BJ (cell line): ENCODE measurements at places on chromosomes 16 and 17.
A peak's percentile ranks its signal among the peaks of the same experiment; 100 is the strongest.

GRCh38 chr17:28317966-28318758 lies 838 bp upstream of the TMEM97 start:
- no peak for DNase-seq

GRCh38 chr16:72214821-72215220 lies 42.9 kb upstream of the PMFBP1 start:
- DNase-seq = no peak

DNA sequence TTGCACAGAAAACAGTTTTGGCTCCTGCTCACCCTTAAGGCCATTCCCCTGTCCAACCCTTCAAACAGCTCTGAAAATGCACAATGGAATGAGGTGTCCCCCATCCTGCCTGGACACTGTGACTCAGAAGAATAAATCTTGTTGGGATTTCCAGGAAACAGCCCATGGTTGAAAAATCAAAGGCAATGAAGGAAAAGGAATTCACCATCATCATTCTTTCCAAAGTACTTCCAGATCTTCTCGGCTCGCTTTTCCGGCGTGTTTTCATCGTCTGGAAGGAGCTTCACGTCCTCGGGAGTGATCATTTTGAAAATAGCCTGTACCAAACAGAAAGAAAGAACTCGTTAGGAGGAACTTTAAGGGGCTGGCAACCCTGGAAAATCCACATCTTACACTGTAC lies 4.3 kb downstream of the RCVRN start:
- no peak for DNase-seq

DNA sequence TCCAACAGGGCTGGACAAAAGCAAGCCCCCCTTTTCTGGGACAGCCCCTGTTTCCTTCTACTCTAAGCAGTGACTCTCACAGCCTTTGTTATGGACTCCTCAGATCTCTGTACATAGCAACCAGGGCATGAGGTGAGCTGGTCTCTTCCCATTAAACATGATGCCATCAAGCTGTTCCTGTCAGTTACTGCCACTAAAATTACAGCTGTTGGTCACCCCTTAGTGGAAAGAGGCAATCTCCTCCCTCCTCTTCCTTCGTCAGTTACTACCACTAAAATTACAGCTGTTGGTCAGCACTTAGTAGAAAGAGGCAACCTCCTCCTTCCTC lies 95.2 kb upstream of the SMIM36 start:
- no peak for DNase-seq

- no peak for DNase-seq
These were observed 177.1 kb downstream of the HS3ST4 start for GRCh38 chr16:25868706-25869370.

DNA sequence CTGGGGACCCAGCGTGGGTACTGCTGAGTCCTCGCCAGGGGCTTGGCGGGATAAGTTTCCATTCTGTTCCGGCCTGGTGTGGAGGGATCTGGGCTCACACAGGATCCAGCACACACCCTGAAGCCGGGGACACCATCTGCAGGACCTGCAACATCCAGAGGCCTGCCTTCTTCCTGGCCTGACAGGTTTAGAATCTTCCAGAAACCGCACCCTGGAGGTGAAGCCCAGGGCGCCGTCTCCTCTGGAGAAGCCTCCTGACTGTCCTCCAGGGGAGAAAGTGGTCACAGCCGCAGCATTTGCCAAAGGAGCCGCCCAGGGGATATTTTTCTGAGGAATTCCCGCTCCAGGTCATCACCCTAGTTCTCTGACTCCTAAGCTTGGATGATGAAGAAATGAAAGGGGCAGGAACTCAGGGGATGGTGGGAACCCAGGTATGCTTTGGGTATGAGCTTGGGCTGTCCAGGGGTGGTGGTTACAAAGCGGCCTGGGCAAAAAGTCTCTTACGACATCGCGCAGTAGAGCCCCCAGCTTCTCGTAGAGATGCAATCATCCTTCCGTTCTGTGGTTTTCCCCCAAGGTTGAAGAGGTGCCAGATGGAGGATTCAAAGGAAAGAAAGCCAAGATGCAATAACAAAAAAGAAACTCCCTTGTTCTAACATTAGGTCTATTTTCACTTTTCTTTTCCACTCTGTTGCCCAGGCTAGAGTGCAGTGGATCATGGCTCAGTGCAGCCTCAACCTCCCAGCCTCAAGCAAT lies 9.1 kb upstream of the CRISPLD2 start:
- no peak for DNase-seq

DNA sequence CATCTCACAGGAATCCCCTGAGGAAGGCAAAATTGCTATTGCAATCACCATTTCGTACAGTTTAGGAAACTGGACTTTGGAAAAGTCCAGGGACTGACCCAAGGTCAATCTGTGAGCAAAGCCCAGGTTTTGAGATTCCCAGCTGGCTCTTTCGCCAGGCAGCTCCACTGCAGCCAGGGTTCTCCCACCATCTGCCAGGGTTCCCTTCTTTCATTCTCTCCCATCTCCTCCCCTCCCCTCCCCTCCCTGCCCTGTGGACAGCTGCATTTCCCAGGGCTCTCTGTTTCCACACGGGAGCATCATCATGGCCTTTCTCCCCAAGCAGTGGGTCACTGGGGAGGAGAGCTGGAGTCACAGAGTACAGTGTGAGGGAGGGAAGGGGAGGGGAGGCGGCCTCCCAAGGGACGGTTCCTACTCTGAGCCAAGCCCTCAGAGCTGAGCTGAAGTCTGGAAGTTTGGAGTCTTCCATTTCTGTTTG lies 11.9 kb upstream of the GSDMA start:
- DNase-seq = no peak

GRCh38 chr16:13839577-13839976 lies 80.4 kb upstream of the ERCC4 start:
- DNase-seq = no peak

GRCh38 chr16:85565801-85566526 lies 47.2 kb upstream of the GSE1 start:
- no peak for DNase-seq

GRCh38 chr17:40909755-40910154 lies 24.7 kb upstream of the KRT20 start:
- peak; percentile 73 for DNase-seq

DNA sequence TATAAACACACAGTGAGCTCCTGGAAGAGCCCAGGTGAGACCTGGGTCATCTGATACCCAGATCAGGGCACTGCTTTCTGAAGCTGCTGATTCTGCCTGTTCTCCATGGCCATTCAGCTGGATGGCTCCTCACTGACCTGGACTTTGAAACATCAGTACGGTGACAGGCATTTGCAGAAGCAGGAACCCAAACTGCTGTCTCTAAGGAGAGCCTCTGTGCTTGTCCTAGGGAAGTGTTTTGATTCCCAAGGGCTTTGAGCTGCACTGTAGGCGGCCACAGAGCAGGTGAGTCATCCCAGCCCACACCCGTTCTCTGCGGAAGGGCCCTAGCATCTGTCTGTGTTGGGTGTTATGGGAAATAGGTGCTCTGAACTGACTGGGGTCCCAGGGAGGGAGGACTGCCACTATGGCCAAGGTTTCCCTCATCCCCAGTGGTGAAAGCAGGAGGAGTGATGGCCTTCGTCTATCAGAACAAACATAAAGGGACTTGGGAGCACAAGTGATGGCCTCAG lies 60.7 kb upstream of the ADCY9 start:
- DNase-seq = no peak

- DNase-seq = no peak
These were observed 12.9 kb downstream of the PLK1 start for GRCh38 chr16:23691483-23692189.

DNA sequence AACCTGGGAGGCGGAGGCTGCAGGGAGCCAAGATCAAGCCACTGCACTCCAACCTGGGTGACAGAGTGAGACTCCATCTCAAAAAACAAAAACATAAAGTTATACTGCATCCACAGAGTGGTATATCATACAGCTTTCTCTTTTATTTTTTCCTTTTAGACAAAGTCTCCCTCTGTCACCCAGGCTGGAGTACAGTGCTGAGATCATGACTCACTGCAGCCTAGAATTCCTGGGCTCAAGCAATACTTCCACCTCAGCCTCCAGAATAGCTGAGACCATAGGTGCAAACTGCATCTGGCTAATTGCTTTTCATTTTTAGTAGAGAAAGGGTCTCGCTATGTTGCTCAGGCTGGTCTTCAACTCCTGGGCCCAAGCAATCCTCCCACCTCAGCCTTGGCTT lies 10.0 kb upstream of the COPRS start:
- DNase-seq = no peak

DNA sequence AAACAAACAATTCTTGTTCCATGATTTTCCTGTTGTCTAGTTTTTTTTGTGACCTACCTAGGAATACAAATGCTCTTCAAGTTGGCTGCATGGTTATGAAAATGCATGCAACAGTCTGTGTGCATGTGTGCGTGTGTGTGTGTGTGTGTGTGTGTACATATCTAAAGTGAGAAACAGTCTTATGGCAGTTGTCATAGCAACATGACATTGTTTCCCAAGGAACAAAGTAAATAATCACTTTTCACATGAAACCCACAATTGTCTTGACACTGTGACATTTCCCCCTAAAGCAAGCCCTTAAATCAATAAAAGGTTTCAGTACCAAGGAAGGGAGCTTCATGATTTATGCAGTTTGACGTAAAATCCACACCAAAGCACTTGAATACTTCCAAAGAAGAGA lies 758.4 kb downstream of the CDH8 start:
- no peak for DNase-seq

DNA sequence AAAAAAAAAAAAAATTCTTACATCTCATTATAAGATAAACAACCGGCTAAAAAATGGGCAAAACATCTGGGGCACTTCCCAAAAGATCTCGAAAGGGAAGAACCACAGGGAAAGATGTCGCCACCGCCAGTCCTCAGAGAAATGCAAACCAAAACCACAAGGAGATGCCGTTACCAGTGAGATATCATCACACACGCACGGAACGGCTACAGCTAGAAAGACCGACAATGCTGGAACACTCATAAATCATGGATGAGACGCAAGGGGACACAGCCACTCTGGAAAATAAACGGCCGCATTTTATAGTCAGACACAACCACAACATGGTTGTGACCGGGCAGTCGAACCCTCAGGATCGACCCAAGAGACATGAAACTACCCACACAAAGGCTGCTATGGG lies 24.5 kb downstream of the WDR45B start:
- no peak for DNase-seq

- DNase-seq = no peak
These were observed 10.3 kb upstream of the MLYCD start for GRCh38 chr16:83888672-83889044.

GRCh38 chr16:10871157-10871991 lies 5.6 kb upstream of the CIITA start:
- DNase-seq = peak; percentile 42

DNA sequence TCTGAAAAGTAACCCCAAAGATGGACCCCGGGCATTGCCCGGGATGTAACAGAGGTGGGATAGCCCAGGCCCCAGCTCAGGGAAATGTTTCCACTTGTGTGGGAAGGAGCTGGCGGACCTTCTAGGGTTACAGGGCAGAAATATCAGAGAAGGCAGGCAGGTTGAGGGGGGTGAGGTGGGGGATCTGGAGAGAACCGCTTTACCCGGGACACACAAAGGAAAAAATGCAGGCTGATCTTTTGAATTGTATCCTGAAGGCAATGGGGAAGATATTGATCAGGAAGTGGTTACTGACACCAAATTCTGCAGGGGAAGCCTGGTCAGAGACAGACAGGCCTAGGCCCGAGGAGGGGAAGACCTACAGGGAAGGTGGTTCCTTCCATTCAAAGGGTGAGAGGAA lies 3.5 kb downstream of the SLC47A1 start:
- DNase-seq = no peak

DNA sequence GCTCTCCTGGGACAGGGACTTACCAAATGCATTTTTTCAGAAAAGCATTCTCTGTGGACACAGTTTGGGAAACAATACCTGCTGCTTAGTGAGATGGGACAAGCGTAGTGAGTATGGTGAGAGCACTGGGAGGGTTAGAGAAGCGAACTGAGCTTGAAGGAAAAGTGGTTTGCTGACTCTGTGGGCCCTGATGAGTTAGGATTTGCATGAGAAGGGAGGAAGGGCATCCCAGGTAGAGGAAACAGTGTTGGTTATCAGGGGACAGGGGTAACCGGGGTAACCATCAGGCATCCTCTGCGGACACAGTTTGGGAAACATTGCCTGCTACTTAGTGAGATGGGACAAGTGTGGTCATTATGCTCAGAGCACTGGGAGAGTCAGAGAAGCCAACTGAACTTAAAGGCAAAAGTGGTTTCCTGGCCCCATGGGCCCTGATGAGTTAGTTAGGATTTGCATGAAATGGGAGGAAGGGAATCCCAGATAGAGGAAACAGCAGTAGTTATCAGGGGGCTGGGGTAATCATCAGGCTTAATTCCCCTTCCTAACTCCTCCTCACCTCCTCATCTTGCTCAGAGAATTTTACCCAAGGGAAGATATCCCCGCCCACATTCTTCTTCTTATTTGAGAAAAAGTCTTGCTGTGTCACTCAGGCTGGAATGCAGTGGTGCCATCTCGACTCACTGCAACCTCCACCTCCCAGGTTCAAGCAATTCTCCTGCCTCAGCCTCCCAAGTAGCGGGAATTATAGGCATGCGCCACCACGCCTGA lies 319.3 kb downstream of the RBFOX1 start:
- DNase-seq = no peak

DNA sequence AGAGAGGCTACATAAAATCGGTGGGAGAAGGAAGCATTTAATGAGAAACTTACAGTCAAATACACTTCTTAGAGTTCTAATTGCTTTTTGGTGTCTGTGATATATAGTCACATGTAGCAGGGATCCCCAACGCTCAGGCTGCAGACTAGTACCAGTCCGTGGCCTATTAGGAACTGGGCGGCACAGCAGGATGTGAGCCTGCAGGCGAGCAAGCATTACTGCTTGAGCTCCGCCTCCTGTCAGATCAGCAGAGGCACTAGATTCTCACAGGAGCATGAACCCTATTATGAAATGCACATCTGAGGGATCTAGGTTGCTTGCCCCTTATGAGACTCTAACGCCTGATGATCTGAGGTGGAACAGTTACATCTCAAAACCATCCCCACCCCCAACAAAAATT lies 158.5 kb downstream of the TANC2 start:
- DNase-seq = no peak

DNA sequence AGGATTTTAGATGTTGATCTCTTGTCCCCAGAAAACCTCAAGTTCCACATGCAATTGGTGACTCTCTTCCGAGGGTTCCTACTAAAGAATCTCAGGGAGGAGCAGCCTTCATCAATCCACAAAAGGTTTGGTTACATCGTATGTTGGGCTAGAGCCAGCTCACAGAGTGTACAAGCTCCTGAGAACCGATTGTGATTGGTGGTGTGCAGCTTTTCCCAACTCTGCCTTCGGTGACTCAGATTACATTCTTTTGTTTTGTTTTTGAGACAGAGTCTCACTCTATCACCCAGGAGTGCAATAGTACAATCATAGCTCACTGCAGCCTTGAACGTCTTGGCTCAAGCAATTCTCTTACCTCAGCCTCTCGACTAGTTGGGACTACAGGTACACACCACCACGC lies 172.4 kb downstream of the PMP22 start:
- no peak for DNase-seq

DNA sequence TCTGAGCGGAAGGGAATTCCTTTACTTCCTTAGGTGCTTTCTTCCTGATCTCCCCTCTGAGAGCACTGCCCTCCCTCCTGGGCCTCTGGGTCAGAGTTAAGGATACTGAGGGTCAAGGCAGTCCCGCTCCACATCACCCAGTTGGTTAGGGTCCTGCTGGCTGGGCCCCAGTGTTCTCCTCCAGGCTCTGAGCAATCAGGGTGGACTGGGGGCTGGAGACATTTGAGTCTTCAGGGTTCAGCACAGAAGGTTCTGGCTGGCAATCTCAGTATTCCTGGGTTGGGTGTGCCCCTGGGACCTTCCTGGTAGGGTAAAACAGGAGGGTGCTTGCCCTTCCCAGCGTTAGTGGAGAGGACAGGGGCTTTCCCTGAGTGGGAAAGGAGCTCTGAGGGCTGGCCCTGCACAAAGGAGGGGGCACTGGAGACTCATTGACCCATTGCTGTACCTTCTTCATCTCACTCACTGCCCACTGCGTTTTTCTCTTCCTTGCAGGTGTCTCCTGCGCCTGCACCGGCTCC lies 448 bp downstream of the MT1M start:
- DNase-seq = no peak
